Upper lobe of right lung (tissue), 1 donor: ENCODE measurements at places on chromosomes 4 and X.

DNA sequence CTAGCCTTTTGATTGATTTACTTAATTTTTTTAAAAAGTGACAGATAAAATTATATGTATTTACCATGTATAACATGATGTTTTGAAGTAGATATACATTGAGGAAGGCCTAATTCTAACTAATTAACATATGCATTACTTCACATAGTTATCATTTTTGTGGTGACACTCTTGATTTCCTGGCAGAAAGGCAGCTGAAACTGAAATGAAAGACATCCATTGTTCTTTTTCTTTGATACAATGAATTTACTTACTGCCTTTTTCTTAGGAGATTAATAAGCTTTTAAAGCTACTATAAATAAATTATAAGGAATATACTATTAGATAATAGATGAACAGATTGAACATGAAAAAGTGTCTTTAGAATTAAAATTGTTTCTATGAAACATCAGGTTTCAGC, 26.7 kb downstream of the ANKRD50 start:
- no peak overlapping the region for H3K4me3 ChIP-seq
- no peak overlapping the region for H3K27ac ChIP-seq
- no peaks in the 10 kb centered on the region for H3K27me3 ChIP-seq
- H3K4me1 ChIP-seq: no peaks in the 10 kb centered on the region
- H3K36me3 ChIP-seq: no peaks in the 10 kb centered on the region
- DNase-seq: no peak

- H3K27ac ChIP-seq: no peak overlapping the region
- no peak for DNase-seq
- no peak overlapping the region for H3K4me3 ChIP-seq
- H3K36me3 ChIP-seq: no peaks in the 10 kb centered on the region
- H3K27me3 ChIP-seq: no peaks in the 10 kb centered on the region
Observed at GRCh38 chr4:100082852-100083251, 107.4 kb downstream of the DDIT4L start.

DNA sequence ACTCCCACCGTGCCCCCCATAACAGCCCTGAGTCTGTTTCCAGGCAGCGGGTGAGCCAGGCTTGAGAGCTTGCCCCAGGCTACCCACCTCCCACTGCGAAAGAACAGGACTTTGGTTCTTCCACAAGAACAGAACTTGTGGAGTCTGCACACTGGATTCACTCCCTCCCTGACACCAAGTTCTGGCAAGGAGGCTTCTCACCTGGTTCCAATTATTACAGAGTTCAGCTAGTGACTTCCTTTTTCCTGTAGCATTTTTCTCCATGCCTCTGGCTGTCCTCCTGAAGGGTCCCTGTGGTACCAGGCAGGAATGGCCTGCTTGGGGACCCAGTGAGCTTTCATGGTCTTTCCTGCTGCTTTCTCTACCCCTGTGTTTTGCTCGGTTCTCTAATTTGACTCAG, 208.6 kb upstream of the SFRP2 start:
- H3K27ac ChIP-seq: no peak overlapping the region
- H3K27me3 ChIP-seq: no peaks in the 10 kb centered on the region
- H3K4me3 ChIP-seq: no peak overlapping the region
- DNase-seq: no peak

DNA sequence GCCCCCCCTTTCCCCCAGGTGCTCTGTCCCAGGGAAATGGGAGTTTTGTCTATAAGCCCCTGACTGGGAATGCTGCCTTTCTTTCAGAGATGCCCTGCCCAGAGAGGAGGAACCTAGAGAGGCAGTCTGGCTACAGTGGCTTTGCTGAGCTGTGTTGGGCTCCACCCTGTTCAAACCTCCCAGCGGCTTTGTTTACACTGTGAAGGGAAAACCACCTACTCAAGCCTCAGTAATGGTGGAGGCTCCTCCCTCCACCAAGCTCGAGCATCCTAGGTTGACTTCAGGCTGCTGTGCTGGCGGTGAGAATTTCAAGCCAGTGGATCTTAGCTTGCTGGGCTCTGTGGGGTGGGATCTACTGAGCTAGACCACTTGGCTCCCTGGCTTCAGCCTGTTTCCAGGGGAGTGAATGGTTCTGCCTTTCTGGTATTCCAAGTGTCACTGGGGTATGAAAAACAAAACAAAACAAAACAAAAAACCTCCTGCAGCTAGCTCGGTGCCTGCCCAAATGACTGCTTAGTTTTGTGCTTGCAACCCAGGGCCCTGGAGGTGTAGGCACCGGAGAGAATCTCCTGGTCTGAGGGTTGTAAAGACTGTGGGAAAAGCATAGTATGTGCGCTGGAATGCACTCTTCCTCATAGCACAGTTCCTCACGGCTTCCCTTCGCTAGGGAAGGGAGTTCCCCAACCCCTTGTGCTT, 41.7 kb downstream of the ITM2A start:
- H3K36me3 ChIP-seq: no peaks in the 10 kb centered on the region
- H3K4me3 ChIP-seq: no peak overlapping the region

GRCh38 chr4:14072506-14072905, 445.0 kb upstream of the BOD1L1 start:
- H3K27ac ChIP-seq: no peak overlapping the region
- H3K4me1 ChIP-seq: no peaks in the 10 kb centered on the region
- H3K27me3 ChIP-seq: no peaks in the 10 kb centered on the region
- no peak overlapping the region for H3K4me3 ChIP-seq
- no peaks in the 10 kb centered on the region for H3K36me3 ChIP-seq

GRCh38 chr4:120977435-120977997, 55.0 kb upstream of the PRDM5 start:
- no peak overlapping the region for H3K27ac ChIP-seq
- no peak for DNase-seq
- no peaks in the 10 kb centered on the region for H3K36me3 ChIP-seq
- no peaks in the 10 kb centered on the region for H3K4me1 ChIP-seq
- H3K4me3 ChIP-seq: no peak overlapping the region

GRCh38 chrX:136496186-136496763, 1.1 kb upstream of the HTATSF1 start:
- H3K36me3 ChIP-seq: peaks cover 14% of the 10 kb centered on the region
- H3K27me3 ChIP-seq: no peaks in the 10 kb centered on the region
- H3K27ac ChIP-seq: peak overlapping the region; percentile 88
- no peak for DNase-seq

GRCh38 chr4:7798178-7798995, 141.3 kb downstream of the AFAP1 start:
- H3K4me1 ChIP-seq: no peaks in the 10 kb centered on the region
- no peaks in the 10 kb centered on the region for H3K27me3 ChIP-seq
- no peak overlapping the region for H3K4me3 ChIP-seq
- H3K27ac ChIP-seq: no peak overlapping the region
- peaks cover 22% of the 10 kb centered on the region for H3K36me3 ChIP-seq

DNA sequence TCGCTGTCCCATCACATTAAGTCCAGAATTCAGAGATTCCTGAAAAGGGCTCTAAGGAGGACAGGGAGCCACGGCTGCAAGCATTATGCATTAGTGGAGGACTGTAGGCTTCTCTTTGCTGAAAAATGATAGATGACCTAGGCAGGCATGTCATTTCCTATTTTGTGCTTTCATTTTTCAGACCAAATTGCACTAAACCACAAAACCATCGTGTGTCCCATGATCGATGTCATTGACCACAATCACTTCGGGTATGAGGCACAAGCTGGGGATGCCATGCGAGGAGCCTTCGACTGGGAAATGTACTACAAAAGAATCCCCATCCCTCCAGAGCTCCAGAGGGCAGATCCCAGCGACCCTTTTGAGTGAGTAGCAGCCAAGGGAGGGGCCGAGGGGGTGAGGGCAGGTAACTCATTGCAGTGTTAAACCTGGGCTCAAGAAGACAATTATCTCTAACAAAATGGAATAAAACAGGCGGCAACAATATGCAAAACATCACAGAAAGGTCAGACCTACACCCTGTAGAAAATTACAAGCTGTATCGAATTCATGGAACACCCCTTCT, 355.2 kb upstream of the GALNT7 start:
- H3K27me3 ChIP-seq: no peaks in the 10 kb centered on the region
- no peaks in the 10 kb centered on the region for H3K4me1 ChIP-seq
- H3K27ac ChIP-seq: no peak overlapping the region
- no peaks in the 10 kb centered on the region for H3K36me3 ChIP-seq

DNA sequence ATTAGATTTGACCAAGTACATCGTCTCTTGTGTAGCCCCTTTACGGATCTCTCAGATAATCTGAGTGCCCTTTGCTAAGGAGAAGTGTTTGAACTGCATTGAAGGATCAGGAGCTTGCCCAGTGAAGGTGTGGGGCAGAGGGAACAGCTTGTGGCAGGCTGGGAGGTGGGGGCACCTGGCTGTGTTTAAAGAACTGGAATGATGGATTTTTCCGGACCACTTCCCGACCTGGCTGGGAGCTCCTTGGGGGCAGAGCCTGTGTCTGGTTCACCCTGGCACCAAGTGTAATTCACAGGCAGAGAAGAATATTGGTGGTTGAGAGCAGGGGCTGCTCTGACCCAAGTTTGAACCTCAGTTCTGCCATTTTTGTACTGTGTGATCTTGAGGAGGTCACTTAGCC, 18.5 kb downstream of the TBC1D14 start:
- no peaks in the 10 kb centered on the region for H3K27me3 ChIP-seq
- H3K27ac ChIP-seq: no peak overlapping the region
- H3K4me3 ChIP-seq: no peak overlapping the region
- H3K4me1 ChIP-seq: peaks cover 42% of the 10 kb centered on the region

- H3K4me3 ChIP-seq: no peak overlapping the region
- H3K27me3 ChIP-seq: no peaks in the 10 kb centered on the region
- no peak overlapping the region for H3K27ac ChIP-seq
- no peaks in the 10 kb centered on the region for H3K36me3 ChIP-seq
- DNase-seq: no peak
Observed at GRCh38 chr4:69773484-69773883, 13.1 kb upstream of the SULT1B1 start.

DNA sequence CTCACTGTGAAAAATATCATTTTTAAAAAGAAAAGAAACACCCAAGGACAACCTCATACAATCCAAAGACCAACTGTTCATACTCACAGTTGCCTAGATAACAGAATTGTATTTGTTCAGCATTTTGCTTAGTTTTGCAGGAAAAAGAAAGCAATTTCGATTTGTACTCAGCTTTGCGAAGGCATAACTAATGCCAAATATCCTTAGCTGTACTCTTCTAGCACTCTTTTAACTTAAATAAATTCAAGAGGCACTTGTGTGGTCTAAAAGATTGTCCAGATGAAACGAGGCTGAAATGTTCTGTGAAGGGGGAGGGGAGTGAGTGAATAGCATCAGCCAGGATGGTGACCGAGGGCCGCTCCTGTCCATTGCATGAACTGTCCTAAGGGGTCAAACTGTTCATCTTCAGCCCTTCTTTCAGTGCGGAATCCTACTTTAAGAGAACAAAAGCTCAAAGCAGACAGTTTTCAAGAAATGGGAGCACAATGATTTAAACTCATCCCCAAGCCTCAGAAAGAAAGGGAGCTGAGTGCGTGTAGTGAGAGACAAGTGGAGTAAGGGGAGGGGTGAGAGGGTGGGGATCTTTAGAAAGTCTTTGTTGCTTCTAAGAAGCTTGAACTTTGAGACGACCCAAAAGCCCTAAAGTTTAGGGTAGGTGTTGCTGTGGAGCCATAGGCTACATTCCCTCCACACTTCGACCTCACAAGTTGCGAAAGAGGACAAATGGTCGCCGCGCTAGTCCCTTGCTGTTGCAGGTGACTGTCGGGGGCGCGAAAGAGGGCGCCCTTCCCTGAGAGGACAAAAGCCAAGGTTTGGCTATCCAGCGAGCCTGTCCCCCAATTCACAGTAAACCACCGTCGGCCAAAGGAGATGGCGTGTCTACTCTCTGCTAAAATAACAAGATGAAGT, 4.0 kb upstream of the NEUROG2 start:
- H3K27me3 ChIP-seq: peaks cover 97% of the 10 kb centered on the region
- H3K27ac ChIP-seq: no peak overlapping the region
- peaks cover 33% of the 10 kb centered on the region for H3K4me1 ChIP-seq
- no peak for DNase-seq

- H3K27me3 ChIP-seq: no peaks in the 10 kb centered on the region
- H3K36me3 ChIP-seq: peaks cover 13% of the 10 kb centered on the region
- DNase-seq: no peak
Observed at GRCh38 chr4:67694662-67695061, 6.3 kb downstream of the UBA6 start.

DNA sequence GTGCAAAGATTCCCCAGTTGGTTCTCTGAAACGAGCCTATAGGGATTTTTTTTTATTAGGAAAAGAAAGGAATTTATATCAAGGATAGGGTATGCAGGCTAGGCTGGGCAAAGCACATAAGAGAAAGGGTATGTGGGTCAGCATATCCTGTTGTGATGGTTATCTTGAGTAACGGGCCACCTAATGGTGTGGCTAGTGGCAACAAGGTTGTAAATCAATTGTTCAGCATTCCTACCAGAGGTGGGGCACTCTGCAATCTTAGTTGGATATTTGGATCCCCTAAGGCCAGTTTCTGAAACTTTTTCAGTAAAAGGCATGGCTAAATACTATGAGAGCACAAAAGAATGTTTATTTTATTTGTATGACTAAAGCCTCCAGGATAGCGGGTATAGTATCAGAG, 42.7 kb downstream of the DCAF12L1 start:
- no peaks in the 10 kb centered on the region for H3K36me3 ChIP-seq
- H3K27ac ChIP-seq: no peak overlapping the region
- no peaks in the 10 kb centered on the region for H3K27me3 ChIP-seq
- DNase-seq: no peak
- no peak overlapping the region for H3K4me3 ChIP-seq
- H3K4me1 ChIP-seq: no peaks in the 10 kb centered on the region

- no peaks in the 10 kb centered on the region for H3K27me3 ChIP-seq
- no peaks in the 10 kb centered on the region for H3K36me3 ChIP-seq
- no peak for DNase-seq
- H3K4me3 ChIP-seq: no peak overlapping the region
- H3K4me1 ChIP-seq: peaks cover 14% of the 10 kb centered on the region
- no peak overlapping the region for H3K27ac ChIP-seq
Observed at GRCh38 chr4:83629945-83630721, 94.2 kb downstream of the GPAT3 start.

- H3K27me3 ChIP-seq: no peaks in the 10 kb centered on the region
- peak overlapping the region; percentile 8 for H3K27ac ChIP-seq
- no peak overlapping the region for H3K4me3 ChIP-seq
Observed at GRCh38 chr4:25439918-25440477, 62.9 kb downstream of the ANAPC4 start.

DNA sequence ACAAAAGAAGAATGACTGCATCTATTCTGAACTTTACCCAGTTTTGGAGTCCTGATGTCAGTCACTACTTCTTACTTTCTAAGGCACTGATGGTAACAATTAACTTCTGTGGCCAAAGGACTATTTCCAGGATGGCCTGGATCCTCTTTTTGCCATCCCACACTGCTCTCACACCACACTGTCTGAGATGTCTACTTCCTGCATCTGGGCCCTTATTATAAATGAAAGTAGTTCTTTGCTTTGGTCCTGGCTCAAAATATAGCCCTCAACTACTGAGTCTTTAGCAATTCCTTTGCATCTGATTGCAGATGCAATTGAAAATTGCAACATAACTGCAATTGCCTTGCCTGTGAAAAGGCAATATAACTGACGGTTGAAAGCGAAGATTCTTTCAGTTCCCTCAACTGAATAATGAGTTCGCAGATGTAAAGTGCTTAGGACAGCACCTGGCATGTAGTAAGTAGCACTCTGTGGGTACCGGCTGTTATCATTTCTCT, 44.2 kb downstream of the COQ2 start:
- no peaks in the 10 kb centered on the region for H3K36me3 ChIP-seq
- H3K4me3 ChIP-seq: no peak overlapping the region
- no peak for DNase-seq
- no peaks in the 10 kb centered on the region for H3K27me3 ChIP-seq
- no peaks in the 10 kb centered on the region for H3K4me1 ChIP-seq

- no peaks in the 10 kb centered on the region for H3K4me1 ChIP-seq
- H3K27ac ChIP-seq: no peak overlapping the region
- no peaks in the 10 kb centered on the region for H3K27me3 ChIP-seq
- H3K4me3 ChIP-seq: no peak overlapping the region
- no peak for DNase-seq
Observed at GRCh38 chr4:150415213-150415612, 166.7 kb upstream of the MAB21L2 start.

GRCh38 chrX:118497180-118497818, 1.7 kb downstream of the DOCK11 start:
- DNase-seq: no peak
- peaks cover 11% of the 10 kb centered on the region for H3K4me1 ChIP-seq
- H3K27ac ChIP-seq: peak overlapping the region; percentile 81
- H3K36me3 ChIP-seq: no peaks in the 10 kb centered on the region
- no peaks in the 10 kb centered on the region for H3K27me3 ChIP-seq
